ENCODE measurements at places on chromosomes 13 and 19. TPM values are rescaled to one million over a fixed set of nuclear protein-coding genes. Genes with fewer than 3 reads are reported as not detected.

KLHL1 gene
- not detected for polyA plus RNA-seq

HOMER3 gene
- polyA plus RNA-seq, result 53.8 TPM

KIR2DL1 gene
- polyA plus RNA-seq, result 0.13 TPM

RASIP1 gene
- 29.8 TPM for polyA plus RNA-seq

NLRP4 gene
- polyA plus RNA-seq, result not detected

MCEMP1 gene
- polyA plus RNA-seq, result 1.1 TPM

SLITRK5 gene
- polyA plus RNA-seq, result 2.9 TPM

CCDC70 gene
- polyA plus RNA-seq, result not detected

Measured in right lung (tissue), 10 donors.